LHCN-M2 (cell line): ENCODE measurements at places on chromosomes 1 and 21.

- DNase-seq, result no peak
Observed at GRCh38 chr1:167973832-167974231, 37.0 kb upstream of the MPC2 start.

DNA sequence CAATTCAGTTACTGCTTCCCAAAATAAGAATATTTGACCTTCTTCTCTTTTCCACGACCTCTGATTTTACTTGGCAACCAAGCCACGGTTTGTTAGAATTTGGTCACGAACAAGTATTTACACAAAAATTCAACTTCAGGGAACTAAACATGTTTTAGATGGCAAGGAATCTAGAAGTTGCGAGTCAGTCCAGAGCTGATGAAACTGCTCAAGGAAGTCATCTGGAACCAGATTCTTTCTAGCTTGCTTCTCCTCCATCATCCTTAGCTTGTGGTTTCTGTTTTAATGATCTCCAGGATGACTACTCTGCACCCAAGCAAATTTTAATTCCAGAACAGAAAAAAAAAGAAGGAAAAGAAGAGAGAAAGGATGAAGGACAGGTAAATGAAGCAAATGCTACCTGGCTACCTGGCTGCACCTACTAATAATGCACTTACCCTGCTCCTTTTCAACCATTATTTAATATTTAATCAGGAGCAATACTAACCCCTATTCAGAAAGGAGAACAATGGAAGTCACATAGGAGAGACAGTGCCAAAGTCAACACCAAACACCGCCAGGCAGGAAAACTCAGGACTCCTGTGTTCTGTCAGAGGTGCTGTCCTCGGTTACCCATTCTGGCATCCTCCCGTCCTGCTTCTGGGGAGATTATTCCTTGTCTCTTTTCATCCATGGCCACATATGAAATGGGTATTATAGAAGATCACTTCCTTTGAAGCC lies 54.2 kb upstream of the RGS7 start:
- DNase-seq, result no peak

- no peak for DNase-seq
Observed at GRCh38 chr1:232529747-232530146, 100.2 kb downstream of the SIPA1L2 start.

DNA sequence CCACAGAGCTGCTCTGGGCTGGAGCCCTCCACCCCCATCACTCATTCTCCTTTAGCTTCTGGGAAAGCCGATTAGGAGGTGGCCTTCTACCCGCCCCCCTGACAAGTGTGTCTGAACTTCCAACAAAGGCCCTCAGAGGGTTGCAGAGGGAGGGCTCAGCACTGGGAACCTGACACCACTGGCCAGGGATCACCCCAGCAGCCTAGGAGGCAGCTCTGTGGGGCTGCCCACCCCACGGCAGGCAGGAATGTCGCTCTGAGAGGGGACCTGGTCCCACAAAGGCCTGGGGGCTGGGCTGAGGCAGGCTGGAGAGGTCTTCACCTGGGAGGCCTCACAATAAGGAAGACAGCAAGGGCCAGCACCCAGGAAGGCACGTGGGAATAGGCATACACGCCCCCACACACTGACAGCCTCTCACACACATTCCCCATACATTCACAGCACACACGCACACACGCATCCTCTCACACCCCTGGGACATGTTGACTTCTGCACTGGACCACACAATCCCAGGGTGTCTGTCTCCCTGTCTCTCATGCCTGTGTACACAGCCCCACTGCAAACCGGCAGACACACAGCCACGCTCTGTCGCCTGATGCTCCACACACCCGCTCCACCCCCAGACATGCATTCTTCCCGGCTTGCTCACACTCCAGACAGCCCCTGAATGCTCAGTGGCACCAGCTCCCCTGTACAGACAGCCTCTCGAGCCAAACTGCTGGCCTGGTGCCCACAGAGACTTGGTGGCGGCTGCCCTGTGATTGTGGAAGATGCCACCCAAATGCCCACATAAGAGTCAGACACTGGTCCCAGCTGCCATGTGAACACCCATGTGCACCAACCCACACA lies 30.7 kb downstream of the DMBX1 start:
- peak; percentile 74 for DNase-seq

- DNase-seq, result no peak
Observed at GRCh38 chr1:13813398-13814012, 113.5 kb downstream of the PRDM2 start.

DNA sequence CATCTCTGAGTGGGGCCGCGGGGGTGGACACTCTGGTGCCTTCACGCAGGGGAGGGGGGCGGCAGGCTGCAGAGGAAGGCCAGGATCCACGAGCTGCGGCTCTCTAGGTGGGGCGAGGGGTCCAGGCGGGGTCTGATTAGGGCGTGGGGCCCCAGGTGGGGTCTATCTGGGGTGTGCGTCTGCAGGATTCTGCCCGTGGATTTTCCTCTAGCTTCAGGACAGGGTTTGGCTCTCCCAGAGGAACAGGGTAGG lies 6.3 kb downstream of the JMJD4 start:
- no peak for DNase-seq

DNA sequence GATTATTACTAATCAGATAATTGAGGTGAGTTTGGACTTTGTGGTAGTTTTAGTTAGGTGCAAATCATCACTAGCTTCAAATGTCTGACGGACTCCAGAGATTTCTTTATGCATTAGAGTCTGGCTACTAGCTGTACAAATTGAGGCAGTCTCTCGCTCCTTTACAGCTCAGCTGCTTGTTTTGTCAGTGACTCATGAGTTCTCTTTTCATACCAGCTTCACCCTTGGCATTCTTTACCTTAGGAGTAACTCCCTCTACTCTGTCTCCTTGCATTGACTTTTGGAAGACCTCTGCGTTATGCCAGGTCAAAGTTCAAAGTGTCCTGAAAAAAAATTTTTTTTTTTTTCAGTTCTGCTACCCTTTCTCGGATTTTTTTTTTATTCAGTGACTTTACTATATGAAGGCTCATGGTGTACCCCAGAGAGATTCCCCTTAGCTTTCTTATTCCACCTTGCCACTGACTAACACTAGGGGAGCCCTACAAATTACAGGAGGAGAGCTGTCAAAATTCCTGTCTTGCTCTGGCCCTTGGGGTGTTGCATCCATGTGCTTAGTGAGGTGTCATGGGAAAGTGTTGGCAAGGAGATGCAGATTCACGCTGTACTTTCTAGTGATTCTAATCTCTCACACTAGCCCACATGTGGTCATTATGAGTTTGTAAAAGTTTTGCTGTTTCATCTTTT lies 576.6 kb downstream of the ADGRL2 start:
- DNase-seq, result peak; percentile 37

DNA sequence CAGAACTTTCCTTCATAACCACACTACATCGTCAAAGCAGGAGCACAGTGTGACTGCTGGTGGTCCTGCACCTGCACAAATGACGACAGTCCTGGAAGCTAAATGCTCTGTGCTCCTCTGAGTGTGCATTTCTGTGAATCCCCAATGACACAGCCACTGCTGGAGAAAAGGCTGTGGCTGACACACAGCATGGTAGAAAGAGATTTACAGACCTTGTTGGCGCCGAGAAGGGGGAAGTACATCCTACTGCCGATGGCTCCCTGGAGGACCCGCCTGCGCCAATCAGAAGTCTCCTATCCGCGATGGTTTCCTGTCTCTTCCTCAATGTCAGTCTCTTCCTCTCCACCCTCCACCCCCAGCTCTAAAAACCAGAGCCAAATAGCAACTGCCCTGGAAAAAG lies 115.4 kb upstream of the RAB4A start:
- DNase-seq, result no peak

DNA sequence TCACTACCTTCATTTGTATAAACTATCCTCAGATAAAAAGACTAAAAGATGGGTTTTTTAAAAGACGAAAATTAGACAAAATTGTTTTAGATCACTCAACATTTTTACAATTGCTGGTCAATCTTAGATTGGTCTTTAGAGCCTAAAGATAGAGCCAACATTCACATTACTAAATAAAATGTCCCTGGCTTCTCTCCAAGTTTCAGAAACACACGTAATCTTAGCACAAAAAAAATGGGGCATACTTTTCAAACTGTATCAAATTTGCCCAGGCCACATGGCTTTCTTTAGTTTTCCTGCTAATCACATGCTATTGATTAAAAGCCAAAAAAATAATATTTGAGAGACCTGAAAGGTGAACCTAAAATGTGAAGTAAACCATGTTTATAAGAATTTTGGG lies 288.1 kb downstream of the DPYD start:
- DNase-seq, result no peak

DNA sequence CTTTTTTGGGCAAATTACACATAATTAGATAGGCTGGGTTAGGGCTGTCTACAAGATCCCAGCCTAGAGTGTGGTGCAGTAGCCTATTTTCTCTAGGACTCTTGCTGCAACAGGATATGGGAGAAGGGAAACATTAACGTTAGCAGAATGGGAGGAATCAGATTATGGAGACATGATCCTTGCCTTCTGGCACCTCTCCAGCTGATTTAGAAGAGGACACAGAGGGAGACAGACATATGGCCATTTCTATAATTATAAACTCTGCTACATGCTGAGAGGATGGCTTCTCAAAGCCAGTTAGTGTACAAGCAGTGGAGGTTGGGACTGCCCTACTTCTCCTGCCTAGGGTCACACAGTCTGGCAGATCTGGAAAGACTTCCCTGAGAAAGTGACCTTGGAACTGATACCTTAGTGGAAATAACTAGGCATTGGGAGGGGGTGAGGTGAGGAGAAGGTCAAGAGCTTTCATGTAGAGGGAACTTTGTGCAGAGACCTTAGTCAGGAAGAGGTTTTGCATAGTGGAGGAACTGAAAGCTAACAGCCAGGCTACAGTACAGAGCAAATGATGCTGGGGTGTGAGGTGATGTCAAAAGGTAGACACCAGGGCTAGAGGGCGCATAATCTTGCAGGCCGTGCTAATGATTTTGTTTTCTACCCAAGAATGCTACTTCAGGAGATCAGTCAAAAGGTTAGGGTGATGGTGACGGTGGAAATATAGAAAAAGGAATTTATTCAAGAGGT lies 1.2 kb upstream of the CD1D start:
- no peak for DNase-seq

- DNase-seq, result peak; percentile 81
Observed at GRCh38 chr1:218344814-218345672, at the start of gene TGFB2. Gene TGFB2, plus strand, starts transcription at chr1:218345336. Its CDS starts 1,366 bp downstream, at chr1:218346702.

GRCh38 chr1:66323958-66324625 lies 209.9 kb upstream of the SGIP1 start:
- no peak for DNase-seq

DNA sequence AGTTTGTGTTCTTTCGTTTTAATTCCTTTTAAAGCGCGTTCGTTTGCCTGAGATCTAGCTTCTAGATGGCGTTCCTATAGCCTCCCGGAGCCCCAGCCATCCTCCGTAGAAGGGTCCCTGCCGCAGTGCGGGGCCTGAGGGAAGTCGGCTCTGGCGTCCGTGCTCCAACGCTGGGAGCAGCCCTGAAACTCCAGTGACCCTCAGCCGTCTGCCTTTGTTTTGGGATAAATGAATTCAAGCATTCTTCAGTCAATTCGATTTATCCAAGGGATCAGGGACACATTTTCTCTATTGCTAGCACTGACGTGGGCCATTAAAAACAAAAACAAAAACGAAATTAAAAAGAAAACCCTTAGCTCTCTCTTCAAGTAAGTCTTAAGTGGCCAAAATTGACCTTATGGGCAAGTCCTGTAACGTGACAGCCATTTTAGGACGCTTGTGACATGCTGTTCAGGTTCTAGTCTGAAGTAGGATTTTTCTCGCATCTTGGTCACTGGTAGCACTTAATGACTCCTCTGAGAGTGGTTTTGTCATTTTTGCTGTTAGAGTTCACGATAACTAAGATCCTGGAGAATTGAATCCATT lies 742 bp upstream of the HSPA13 start:
- peak; percentile 50 for DNase-seq

DNA sequence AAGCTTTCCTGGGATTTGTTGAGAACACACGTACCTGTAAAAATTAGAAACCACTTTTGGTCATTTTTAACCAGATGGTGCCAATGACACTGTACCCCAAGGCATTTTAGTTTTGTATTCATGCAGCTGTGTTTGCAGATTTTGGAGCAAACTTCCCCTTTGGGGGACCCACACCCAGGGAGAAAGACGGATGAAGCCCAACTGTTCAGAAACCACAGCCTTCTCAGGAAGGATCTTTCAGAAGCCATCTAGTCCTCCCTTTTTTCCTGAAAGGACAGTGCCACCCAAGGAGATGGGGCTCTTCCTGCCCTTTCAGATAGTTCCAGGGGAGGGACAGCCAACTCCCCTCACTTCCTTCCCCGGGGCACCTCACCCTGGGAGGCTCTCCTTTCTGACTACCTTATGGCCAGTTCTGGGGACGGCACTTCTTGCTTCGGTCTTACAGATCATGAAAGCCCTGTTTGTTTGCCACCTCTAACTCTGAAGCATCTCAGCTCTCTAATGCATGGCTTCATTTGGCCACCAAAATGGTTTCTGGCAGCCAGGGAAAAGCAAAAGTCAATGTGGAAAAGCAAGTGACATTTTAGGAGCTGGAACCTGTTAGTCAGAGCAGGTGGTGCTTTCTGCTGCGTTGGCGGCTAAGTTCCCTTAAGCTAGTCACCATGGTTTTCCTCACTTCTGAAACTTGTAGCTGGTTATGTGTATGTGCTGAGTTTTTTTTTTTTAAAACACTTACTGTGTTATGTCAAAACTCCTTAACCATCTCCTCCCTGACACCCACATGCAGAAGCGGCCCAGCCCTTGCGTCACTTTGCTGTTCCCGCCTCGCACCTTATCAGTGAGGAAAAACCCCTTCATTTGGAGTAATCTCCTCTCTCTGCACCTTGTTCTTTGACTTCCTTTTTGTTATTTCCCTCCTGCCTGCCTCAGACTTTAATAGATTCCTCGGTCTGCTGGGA lies 10.1 kb downstream of the TMCC2 start:
- DNase-seq, result no peak

GRCh38 chr1:160216301-160216700 lies 11.1 kb downstream of the PEA15 start:
- DNase-seq, result no peak

DNA sequence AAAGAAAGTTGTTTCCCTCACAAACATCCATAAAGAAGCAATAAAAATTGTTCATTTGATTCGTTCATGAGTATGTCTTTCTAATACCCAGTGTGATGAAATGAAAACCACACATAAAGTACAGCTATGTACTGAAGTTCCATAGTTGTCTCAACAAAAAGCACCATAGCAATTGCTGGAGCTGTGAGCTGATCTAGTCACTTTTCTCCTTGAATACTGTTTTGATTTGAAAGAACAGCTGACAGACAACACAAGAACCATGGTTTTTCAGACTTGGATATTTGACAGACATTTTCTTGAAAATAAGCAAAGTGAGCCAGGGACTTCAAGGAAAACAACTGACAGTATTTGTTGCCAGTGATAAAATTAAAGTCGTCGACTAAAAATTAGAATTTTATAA lies 237.1 kb upstream of the PLD5 start:
- peak; percentile 77 for DNase-seq

- peak; percentile 35 for DNase-seq
Observed at GRCh38 chr1:222910699-222911098, 95.9 kb downstream of the DISP1 start.
